ENCODE measurements at places on chromosomes 7 and 10.
A peak's percentile ranks its signal among the peaks of the same experiment; 100 is the strongest.

GRCh38 chr10:43055217-43055616 is 21.7 kb upstream of the RET start:
- DNase-seq: no peak

DNA sequence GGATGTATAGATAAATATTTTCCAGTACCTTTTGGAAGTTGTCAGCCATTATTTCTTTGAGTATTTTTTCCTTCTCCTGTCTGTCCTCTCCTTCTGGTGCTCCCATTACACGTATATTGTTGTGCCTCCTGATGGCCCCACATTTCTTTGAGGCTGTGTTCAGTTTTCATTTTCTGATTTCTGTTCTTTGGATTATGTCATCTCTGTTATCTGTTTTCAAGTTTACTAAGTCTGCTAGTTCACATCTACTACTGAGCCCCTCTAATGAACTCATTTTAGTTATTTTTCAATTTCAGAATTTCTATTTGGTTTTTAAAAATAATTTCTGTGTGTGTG is 16.3 kb downstream of the RBM33 start:
- DNase-seq: no peak

DNA sequence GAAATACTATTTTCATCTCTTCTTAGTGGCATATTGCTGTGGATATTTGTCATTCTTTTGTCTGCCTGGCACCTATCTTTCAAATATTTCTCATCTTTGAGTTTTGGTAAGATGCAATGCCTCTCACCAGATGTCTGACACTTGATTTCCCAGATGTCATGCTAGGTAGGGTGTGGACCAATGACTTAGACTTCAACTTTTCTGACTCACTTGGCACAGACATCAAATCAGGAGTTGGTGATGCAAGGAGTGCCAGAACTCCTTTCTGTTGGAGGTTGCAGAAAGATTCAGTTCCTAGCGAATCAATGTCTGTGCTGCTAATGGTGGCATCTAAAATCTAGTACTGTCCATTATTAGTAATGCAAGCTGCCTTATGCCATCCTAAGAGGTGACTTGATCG is 216.9 kb upstream of the FERD3L start:
- DNase-seq: no peak

DNA sequence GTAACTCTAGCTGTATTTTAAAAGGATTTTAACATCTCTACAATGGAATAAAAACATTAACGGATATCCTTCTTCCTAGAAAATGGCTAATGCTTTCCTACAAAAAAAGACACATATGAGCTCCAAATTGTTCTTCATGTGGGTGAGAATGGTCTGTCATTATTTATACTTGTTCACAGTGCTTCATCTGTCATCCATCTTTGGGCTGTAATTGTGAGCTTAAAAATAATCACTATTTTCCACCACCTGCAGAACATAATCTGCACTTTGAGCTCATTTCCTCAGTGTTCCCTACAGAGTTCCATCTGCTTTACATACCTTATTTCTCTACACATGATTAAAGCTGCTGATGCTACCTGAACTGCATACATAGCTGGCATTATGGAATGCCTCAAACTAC is 979.1 kb upstream of the C7orf33 start:
- DNase-seq: no peak

DNA sequence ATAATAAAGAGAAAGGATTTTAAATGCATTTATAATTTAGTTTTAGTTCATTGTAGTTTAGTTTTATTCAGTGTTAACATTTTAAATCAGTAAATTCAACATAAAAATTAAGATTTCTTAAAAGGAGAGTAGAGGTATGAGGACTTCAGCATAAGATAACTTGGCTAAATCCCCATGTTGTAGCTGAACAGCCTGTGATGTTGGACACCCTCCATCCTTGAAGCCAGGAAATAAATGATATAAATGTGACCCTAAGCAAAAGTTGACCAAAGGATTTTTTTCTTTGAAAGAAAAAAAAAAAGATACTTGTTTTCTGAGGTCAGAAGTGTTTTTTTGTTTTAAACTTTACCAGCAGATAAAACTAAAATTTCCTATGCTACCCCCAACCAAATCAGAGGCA is 48.7 kb downstream of the GNAI1 start:
- no peak for DNase-seq

GRCh38 chr10:74842301-74842954 is 16.0 kb downstream of the KAT6B start:
- DNase-seq: no peak

GRCh38 chr10:127283576-127283975 is 87.2 kb upstream of the INSYN2A start:
- DNase-seq: no peak

DNA sequence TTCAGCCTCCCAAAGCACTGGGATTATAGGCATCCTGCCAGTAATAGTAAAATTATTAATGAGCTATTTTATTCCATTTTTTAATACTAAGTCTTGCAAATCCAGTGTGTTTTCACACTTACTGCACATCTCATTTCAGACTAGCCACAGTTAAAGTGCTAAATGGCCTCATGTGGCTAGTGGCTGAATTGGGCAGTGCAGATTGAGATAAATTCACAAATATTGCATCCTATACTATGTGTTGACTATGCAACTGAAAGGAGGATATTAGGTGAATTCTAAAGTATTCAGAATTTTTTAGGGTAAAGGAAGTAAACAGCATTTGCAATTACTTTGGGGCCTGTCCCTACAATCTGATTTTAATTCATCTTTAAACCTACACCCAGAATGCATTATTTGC is 10.2 kb downstream of the APBB1IP start:
- no peak for DNase-seq

DNA sequence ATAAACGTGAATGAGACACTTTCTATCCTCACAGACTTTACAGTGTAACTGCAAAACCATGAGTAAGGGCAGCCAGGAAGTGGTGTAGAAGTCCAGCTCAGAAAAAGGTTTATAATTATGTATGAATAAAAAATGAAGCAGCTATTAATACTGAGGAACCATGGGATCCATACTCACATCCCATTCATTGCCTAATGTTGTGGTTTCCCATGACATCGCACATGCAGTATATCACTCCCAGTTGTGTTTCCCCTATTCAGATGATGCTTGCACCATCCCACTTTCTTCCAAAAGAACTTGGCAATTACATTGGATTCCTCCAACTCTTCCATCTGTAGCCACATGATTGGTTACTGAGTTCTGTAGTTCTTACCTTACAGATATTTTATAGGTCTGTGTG is 74.5 kb upstream of the SEMA3D start:
- no peak for DNase-seq

GRCh38 chr10:127046975-127047877 is 142.0 kb downstream of the DOCK1 start:
- DNase-seq: no peak

DNA sequence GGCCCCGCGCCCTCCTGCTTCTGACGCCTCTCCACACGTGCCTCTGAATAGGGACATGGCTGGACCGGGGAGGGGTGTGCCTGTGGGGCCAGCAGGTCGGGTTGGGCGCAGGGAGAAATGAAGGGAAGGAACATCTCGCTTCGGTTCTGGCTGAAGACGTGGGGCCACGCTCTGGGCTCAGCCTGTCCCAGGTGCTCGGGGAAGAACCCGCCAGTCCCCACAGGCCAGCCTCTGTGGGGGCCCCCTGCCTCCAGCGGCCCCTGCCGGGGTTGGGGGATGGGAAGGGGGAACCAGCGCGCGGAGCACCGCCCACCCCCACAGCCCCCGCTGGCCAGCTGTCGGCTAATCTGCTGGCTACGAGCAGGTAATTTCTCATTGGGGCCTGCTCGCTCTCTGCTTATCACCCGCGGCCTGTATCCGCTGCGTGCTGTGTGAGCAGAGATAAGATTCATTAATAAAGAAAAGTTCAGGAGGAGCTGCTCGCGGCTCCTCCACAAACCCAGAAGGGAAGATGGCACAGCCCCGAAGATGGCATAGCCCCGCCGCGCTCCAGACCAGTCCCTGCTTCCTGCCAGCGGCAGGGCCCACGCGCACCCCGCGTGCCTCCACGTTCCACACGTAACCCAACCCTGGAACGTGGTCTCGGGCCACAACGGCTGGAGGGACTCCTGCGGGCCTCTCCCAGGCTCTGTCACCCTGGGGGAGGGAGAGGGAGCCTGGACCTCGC is 186.2 kb downstream of the ELFN1 start:
- no peak for DNase-seq

- DNase-seq: peak; percentile 9
Observed at GRCh38 chr7:152583006-152583405, 92.9 kb downstream of the XRCC2 start.

- no peak for DNase-seq
Observed at GRCh38 chr7:44398511-44398911, 73.1 kb upstream of the CAMK2B start.

DNA sequence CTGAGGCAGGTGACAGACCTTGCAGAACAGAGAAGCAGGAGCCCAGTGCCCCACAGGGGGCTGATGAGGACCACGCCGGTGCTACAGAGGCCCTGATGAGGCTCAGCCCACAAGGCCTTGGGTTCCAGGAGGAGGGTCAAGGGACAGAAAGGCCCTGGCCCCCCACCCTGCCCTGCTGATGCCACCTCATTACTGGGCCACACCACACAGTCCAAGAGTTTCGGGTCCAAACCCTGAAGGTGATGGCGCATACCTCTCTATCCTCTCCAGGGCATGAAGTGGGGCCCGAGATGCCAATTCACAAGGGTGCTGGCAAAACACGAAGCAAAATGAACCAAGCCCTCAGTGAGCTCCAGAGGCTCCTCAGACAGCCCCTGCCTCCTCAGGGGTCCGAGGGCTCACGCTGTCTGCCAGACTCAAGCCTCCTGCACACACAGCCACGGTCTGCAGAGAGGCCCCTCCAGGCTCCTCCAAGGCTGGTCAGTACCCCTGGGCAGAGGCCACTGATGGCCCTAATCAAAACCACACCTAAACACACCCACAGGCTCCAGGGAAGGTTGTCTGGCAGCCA is 32.3 kb downstream of the RASGEF1A start:
- DNase-seq: no peak

GRCh38 chr10:97332591-97333350 is 1.8 kb downstream of the FRAT2 start:
- DNase-seq: peak; percentile 82

DNA sequence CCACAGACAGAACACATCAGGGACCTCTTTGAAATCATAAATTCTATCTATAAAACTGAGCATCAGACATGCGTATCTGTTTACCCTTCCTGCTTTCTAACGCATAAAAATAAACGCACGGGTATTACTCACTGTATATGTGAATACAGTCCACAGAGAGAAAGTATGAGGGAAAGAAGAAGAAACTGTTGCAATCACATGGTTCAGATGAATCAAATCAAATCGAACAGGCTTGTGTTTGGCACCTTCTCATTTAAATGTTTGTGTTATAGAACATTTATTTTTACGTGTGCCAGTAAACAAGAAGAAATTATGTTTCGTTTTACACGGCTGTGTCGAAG is 322.0 kb downstream of the FRMD4A start:
- no peak for DNase-seq

DNA sequence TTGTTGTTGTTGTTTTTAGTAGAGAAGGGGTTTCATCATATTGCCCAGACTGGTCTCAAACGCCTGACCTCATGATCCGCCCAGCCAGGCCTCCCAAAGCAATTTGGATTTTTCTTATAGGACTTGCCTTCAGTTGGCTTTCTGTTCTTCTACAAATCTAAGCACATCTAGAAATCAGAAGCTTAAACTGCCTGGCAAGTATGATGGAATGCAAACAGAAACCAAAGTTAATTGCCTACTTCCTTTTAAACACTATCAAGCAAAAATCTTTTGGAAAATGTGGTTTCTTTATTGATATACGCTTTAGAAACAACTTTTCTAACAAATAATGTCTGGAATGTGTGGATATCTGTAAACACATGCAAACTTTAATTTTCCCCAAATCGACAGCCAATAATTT is 64.9 kb downstream of the USP6NL start:
- DNase-seq: peak; percentile 18

GRCh38 chr10:58322072-58322834 is 12.6 kb upstream of the UBE2D1 start:
- DNase-seq: no peak

DNA sequence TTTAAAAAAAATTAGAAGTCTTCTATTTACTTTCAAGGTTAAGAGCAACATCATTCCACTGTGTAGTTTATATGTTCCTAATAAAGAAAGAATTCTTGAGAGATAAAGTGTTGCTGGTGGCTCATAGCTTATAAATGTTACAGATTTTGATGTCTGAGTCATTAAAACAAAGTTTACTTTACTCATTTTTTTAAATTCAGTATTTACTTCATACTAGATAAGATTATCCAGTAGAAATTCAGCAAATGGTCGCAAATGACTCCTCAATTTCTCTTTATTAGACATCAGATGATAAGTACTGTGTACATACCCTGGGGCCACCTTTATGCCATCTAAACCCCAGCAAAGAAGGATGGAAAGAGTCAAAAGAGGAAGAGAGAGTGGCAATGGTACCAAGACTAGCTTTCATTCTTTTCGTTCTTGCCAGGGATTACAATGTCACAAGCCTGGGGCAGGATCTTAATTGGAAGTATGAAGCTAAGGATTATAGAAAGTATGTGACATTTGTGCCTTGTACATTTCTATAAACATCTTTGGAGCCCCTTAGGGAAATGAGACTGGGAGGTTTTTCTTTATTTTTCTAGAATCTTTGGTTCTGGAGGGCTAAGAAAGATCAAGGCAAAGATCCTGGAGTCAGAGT is 206.1 kb downstream of the CHRM2 start:
- DNase-seq: no peak

GRCh38 chr7:25549271-25549921 is 321.1 kb upstream of the NPVF start:
- DNase-seq: no peak

GRCh38 chr10:24844742-24845141 is 107.7 kb downstream of the PRTFDC1 start:
- no peak for DNase-seq

- no peak for DNase-seq
Observed at GRCh38 chr7:132919771-132920170, 162.1 kb downstream of the CHCHD3 start.

- DNase-seq: no peak
Observed at GRCh38 chr10:25828475-25828874, 105.6 kb upstream of the MYO3A start.

DNA sequence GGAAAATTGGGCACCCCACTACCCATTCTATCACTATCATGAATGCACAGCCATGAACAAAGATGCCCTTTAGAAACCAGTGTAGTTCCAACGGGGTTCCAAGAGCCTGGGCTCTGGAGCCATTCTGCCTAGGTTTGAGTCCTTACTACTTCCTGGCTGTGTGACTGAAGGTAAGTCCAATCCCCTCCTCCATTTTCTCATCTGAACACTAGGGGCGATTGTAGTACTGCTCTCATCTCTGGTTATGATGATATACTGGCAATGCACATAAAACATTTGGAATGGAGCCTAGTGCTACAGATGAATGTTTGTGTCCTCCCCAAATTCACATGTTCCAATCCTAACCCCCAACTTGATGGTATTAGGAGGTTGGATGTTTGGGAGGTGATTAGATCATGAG is 28.1 kb upstream of the CDH23 start:
- DNase-seq: no peak

GRCh38 chr7:32068411-32069101 is 1.7 kb downstream of the PDE1C start:
- no peak for DNase-seq

GRCh38 chr7:14691034-14691433 is 211.5 kb downstream of the DGKB start:
- DNase-seq: no peak

- no peak for DNase-seq
Observed at GRCh38 chr10:6044751-6045313, 17.3 kb downstream of the IL2RA start.
